NCI-H2081 treated with DMSO at 0.1 percent for 48 hours (cell line): ENCODE measurements at places on chromosomes 12 and 14.

DNA sequence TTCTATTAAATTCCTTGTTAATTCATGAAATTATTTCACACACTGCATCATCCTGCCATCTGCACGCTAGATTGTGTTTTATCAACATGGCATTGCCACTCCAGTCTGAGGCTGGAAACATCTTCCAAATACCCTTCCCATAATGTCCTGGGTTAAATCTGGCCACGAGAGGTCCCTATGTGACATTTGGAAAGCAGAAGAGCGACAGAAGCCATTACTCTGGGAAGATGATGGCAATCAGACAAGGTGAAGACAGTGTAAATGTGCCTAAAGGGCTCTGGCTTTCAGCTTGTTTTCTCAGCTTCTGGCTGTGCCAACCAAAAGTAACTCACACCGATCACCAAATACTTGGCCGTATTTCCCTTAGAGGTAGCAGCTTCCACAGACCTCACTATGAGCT lies 144.8 kb downstream of the CAPZA3 start:
- no peak for DNase-seq

- no peak for DNase-seq
Observed at GRCh38 chr14:47332939-47333338, 342.5 kb downstream of the MDGA2 start.

DNA sequence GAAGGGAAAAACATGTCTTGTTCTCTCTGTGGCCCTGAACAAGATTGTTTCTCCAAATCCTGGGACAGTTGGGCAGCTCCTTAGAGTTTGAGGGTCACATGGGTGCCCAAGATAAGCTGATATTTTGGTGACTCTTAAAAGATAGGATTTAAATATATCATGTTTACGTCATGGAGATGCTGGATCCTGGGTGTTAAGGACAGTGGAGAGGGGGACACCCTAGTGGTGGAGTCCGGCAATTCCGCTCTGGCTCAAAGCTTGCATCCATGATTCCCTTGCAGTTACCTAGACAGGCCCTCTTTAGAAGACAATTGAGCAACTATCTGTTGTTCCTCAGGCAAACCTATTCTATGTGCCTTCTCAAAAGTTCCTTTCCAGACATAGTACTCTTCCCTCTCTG lies 101.8 kb downstream of the CMKLR1 start:
- no peak for DNase-seq

GRCh38 chr12:123906711-123907420 lies 65.8 kb downstream of the CCDC92 start:
- no peak for DNase-seq

GRCh38 chr14:31297701-31298344 lies 90.2 kb upstream of the HECTD1 start:
- DNase-seq: no peak

DNA sequence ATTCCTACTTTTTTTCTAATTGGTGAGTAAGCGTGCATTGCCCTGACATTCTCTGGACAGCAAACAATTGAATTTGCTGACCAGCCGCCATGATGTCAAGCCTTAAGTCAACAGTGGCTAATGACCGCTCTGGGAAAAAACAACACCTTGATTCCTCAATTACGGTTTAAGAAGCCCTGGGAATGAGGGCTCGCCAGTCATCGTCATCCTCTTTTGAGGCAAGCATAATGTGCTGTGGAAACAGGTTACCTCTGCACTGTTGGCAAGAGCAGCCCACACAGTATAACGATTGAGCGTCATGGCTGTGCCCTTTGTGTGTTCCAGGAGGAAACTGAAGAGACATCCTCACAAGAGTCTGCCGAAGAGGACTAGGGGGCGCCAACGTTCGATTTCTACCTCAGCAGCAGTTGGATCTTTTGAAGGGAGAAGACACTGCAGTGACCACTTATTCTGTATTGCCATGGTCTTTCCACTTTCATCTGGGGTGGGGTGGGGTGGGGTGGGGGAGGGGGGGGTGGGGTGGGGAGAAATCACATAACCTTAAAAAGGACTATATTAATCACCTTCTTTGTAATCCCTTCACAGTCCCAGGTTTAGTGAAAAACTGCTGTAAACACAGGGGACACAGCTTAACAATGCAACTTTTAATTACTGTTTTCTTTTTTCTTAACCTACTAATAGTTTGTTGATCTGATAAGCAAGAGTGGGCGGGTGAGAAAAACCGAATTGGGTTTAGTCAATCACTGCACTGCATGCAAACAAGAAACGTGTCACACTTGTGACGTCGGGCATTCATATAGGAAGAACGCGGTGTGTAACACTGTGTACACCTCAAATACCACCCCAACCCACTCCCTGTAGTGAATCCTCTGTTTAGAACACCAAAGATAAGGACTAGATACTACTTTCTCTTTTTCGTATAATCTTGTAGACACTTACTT lies 138.9 kb downstream of the HMGA2 start:
- DNase-seq: no peak

GRCh38 chr12:42446761-42447160 lies 120.8 kb downstream of the PPHLN1 start:
- no peak for DNase-seq

DNA sequence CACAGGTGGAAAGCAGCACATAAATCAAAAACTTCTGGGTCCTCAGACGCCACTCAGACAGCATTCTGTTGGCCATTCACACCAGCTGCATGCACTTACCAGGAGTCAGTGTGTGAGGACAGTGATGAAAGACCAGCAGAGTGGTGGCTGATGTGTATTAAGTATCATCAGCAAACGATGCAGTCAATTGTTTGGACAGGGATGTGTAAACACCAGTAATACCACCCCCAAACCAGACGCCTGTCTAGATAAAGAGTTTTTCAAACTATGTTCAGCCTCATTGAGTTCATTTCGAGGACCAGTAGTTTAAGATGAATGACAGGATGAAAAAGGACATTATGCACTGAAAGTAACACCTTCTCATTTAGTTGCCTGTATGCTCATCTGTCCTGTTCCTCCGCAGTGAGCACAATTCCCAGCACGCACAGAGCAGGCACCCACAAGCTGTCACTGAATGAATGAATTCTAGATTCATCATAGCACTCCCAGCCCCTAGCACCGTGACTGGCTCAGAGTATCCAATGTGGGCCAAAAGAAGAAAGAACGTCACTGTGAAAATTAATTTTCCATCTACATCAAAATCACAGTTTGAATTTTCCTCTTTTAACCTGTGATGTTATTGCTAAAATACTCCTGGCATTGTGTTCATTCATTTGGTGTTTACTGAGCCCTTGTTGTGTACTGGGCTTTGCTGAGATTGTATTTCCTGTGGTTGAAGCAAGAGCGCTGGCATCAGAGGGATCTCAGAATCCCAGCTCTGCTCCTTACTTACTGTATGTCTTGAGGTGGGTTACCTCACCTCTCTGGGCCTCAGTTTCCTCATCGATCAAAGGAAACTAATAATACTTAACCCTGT lies 124.8 kb upstream of the NOS1 start:
- DNase-seq: peak; percentile 15

DNA sequence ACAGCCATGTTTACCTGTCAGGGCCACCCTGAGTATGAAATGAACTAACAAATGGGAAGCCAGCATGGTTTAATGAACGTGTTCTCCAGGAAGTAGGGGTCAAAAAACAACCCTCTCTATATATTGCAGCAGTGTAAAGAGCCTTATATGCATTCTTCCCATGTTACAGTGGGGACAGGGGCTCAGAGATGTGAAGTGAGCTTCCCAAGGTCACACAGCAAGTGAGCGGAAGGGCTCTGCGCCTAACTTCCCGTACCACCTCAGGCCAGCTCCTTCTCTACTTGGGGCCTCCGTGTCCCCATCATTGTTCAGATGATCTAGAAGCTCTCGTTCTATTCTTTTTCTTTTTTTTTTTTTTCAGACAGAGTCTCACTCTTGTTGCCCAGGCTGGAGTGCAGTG lies 105.1 kb upstream of the MAP1LC3B2 start:
- DNase-seq: no peak

DNA sequence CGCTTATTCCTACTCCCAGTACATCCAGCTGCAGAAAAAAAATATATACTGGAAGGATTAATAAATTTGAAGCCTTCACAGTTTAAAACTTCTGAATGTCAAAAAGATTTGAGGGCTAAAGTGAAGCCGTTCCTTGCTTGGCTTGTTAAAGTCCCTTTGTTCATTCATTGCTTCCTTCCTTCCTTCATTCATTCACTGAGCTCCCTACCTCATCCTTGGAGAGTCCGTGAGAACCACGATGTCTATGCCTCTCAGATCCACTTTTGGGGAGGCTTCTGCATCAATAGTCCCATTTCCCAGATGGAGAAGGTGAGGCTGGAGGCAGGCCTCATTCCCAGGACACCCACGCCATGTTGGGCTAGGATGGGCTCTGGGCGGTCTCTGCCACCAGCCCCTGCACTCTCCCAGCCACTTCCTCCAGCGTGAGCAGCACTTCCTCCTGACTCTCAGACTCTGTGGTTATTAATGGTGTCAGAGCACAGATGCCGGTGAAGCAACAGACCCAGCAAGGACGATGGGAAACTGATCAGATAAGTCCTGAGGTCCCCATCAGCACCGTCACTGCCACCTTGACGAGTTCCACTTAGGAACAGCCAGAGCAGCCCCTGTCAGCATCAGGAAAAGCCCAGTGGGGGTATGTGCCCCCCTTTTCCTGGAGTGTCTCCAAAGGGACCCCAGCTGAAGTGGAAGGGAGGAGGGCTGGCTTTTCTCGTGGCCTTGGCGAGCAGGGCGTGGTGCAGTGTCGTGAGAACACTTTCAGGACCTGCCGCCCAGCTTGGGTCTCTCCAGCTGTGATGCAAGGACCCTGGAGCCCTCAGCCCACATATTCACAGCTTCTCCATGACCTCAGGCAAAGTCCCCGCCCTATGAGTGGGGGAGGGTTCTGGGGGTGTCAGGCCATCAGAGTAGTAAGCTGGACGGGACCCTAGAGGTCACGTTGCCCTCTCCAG lies 21.2 kb downstream of the ASB2 start:
- DNase-seq: no peak

DNA sequence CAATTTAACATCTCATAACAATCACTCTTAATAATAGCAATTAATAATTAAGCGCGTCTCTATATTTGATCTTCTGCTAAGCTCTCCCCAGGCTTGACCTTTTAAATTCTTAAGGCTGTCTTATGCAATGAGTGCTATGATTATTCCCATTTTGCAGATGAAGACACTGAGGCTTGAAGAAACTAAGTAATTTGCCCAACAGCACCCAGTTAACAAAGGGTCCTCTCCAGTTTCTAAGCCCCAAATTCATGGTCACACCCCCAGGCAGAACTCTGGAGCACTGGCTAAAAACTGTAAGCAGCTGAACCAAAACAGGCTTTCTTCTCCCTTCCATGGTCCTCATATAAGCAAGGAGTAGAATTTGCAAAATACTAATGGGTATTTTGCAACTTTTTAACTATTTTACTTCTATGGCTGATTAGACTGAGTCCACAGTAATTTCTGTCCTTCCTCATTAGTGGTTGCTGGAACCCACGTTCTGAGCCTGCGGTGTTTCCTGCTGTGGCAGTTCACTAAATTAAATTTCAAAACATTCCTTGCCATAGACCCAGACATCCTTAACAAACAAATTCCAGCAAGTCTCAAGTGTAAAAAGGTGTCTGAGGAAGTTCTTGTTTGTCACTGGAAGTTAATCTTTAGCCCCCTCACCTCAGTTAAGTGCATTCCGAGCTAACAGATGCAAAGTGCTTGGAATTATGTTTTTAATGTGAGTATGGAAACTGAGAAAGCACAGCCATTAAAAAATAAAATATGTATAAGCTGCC lies 76.5 kb downstream of the TMEM132D start:
- no peak for DNase-seq

GRCh38 chr14:22597771-22598098 lies 365 bp upstream of the ABHD4 start:
- no peak for DNase-seq

DNA sequence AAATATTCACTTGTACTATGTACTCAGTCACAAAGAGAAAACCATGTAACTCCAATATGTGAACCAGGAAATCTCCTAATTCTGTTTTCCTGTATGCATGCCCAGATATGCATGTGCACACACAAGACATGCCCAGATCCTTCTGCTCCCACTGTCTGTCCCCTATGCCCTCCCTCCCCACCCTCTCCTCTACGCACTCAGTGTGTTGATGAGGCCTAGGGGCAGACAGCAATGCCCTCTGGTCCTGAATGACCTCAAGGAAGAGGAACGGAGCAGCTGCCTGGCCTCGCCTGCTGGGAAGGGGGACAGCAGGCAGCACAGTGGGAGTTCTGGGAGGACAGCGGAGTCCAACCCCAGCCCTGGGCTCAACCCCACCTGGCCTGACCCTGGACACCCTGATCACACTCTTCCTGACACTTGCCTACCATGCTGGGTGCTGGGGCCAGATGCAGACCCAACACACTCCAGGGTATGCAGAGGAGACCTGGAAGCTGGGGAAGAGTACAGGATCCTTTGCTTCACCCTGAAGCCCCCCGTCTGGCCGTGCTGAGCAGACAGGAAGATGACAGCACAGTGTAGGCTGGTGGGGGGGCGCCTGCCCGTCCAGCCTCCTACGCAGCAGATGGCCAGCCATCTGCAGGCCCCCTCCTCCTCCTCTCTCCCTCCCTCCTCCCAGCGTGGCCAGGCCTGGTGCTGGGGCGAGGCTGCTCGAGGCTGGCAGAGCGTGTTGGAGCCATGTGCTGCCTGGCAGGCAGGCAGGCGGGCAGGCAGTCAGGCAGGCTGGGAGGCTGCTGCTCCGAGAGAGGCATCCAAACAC lies 106.6 kb upstream of the NCOR2 start:
- no peak for DNase-seq

GRCh38 chr12:2553388-2554126 lies 241.2 kb upstream of the FKBP4 start:
- no peak for DNase-seq

DNA sequence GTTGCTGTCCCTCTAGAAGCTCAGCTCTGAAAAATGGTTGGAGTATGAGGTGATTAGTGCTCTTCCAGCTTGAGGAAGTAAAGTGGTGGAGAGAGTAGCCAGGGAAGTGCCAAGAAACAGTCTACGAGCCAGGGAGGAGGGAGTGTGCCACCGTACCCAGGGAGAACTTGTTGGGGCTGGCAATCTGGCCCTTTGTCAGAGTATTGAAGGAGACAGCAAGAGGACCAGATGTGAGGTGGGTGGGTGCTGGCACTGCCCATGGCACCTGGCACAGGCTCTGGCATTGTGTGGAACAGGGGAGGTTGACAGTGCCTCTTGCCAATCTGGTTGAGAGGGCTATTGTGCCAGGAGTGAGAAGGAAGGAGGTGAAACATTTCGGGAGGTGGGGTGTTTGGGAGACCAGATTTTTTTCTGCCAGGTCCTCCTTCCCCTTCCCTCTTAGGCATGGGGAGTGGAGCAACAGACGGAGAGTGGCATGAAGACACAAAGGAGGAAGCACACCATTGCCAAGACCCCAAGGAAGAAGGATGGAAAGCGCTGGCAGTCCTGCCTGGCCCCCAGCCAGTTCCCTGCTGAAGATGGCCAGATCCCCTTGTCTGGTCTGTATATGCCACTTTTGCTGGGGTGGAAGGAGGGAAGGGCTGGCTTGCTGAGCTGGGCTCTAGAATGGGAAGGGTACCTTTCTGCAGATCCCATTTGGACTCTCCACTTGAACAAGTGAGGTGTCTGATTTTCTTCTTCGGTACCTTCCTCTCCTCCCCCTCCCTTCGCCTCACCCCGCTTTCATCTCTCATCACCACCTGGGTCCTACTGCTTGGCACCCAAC lies 37.5 kb downstream of the ZFHX2 start:
- no peak for DNase-seq
